ENCODE measurements at places on chromosomes 7 and 10.

DNA sequence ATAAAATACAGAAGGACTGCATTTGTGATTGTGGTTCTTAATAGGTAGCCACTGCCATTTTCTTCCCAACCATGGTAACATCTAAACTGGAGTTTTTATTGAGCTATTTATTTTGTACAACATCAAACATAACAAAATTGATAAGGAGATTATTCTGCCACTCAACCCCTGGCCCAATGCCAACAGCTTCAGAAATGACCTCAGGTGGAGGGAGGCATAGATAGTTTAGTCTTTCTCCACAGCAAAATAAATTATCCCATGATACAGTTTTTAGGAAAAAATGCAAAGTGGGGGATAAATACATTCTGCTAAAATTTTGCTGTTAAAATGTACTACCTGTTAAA is 57.6 kb downstream of the LRRTM3 start:
- DNase-seq = no peak

DNA sequence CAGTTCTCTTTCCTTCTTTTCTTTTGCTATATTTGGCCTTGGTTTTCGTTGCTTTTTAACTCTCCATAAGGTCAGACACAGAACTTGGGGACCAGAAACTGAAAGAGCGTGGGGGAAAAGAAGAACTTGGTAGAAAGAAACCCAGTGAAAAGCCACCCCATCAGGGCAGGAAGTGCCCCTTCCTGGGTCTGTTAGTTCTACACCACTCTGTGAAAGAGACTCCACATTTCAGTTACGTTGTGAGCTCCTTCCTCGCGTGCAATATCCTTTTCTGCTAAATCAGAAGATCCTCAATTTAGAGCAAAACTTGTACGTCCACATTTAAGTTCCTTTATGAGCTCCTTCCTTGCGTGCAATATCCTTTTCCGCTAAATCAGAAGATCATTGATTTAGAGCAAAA is 220.6 kb upstream of the FOXK1 start:
- no peak for DNase-seq

GRCh38 chr10:63574011-63574410 is 52.8 kb downstream of the REEP3 start:
- no peak for DNase-seq

- no peak for DNase-seq
Measured at GRCh38 chr10:80133206-80133605, 676 bp downstream of the PLAC9 start.

- DNase-seq = no peak
Measured at GRCh38 chr7:74480861-74481417, 27.2 kb downstream of the GTF2IRD1 start.

GRCh38 chr7:50213622-50214017 is 90.9 kb upstream of the IKZF1 start:
- no peak for DNase-seq

- no peak for DNase-seq
Measured at GRCh38 chr7:76354981-76355730, 3.6 kb downstream of the YWHAG start.
